ENCODE measurements at places on chromosomes 12 and 14. TPM values are rescaled to one million over a fixed set of nuclear protein-coding genes. Genes with fewer than 3 reads are reported as not detected.

FERMT2 gene
- total RNA-seq = 0.77 TPM

OR6C6 gene
- not detected for total RNA-seq

GRCh38 chr12:2531371-2531770 lies 263.4 kb upstream of the FKBP4 start:
- no peak for DNase-seq
- no peaks in the 10 kb centered on the region for H3K4me1 ChIP-seq
- H3K4me3 ChIP-seq = no peak overlapping the region
- no peaks in the 10 kb centered on the region for H3K36me3 ChIP-seq

GRCh38 chr12:55820679-55821078 lies 2.8 kb downstream of the ORMDL2 start:
- peaks cover 24% of the 10 kb centered on the region for H3K36me3 ChIP-seq
- no peaks in the 10 kb centered on the region for H3K27me3 ChIP-seq
- H3K27ac ChIP-seq = no peak overlapping the region
- no peak for DNase-seq
- H3K4me1 ChIP-seq = peaks cover 33% of the 10 kb centered on the region

DNA sequence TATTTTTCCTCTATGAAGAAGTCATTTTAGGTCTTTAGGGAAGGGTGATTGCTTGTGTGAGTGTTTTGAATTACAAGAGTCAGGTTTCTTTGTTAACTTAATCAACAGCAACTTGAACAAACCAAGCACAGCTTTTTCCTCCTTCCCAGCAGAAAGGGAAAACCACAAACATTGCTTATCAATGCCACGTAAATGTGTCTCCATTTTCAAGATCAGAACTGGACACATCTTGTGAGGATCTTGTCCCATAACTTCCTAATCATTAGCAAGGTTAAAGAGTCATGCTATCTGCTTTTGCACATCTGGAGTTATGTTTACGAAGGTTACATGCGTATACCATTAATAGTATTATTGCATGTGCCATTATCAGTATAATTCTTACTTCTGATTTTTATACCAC lies 248.0 kb upstream of the FLRT2 start:
- no peaks in the 10 kb centered on the region for H3K27me3 ChIP-seq
- H3K4me1 ChIP-seq = no peaks in the 10 kb centered on the region
- DNase-seq = no peak
- H3K4me3 ChIP-seq = no peak overlapping the region
- H3K27ac ChIP-seq = no peak overlapping the region
- no peaks in the 10 kb centered on the region for H3K36me3 ChIP-seq
